Stimulated activated CD8-positive, alpha-beta memory T cell treated with anti-CD3 and anti-CD28 coated beads, Interleukin-4, amount 100 ng/mL, for 1 hour (primary cell): ENCODE measurements at places on chromosomes 7 and 10.

DNA sequence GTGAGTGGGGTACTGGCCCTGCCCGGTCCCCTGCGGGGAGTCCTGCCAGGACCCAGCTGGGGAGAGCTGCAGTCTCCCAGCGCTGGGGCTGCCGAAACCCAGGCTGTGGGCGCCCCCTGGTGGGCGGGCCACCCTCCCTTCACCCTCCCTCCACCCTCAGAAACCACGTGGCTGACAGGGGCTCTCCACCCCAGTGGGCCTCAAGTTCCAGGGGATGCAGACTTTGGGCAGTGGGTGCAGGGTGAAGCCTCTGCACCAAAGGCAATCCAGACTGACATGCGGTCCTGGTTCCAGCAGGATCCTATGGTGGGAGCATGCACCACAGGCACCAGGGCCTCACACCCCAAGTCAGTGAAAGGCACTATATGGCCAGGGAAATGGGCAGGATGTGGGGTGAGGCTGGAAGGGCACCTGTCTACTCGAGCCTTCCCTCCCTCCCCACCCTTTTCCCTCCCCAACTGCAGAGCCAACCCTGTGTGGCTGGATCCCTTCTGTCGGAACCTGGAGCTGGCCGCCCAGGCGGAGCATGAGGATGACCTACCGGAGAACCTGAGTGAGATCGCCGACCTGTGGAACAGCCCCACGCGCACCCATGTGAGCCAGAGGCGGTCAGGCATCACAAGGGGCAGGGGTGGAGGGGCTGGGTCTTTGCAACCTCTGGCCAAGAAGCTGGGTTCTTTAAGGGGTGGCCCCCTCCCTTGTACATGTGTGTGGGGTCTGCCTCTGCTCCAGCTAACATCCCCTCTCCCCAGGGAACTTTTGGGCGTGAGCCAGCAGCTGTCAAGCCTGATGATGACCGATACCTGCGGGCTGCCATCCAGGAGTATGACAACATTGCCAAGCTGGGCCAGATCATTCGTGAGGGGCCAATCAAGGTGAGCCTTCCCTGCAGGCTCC is 38.8 kb downstream of the PSAP start:
- peak; percentile 66 for DNase-seq

GRCh38 chr10:15469111-15469510 is 98.0 kb upstream of the FAM171A1 start:
- DNase-seq: no peak

DNA sequence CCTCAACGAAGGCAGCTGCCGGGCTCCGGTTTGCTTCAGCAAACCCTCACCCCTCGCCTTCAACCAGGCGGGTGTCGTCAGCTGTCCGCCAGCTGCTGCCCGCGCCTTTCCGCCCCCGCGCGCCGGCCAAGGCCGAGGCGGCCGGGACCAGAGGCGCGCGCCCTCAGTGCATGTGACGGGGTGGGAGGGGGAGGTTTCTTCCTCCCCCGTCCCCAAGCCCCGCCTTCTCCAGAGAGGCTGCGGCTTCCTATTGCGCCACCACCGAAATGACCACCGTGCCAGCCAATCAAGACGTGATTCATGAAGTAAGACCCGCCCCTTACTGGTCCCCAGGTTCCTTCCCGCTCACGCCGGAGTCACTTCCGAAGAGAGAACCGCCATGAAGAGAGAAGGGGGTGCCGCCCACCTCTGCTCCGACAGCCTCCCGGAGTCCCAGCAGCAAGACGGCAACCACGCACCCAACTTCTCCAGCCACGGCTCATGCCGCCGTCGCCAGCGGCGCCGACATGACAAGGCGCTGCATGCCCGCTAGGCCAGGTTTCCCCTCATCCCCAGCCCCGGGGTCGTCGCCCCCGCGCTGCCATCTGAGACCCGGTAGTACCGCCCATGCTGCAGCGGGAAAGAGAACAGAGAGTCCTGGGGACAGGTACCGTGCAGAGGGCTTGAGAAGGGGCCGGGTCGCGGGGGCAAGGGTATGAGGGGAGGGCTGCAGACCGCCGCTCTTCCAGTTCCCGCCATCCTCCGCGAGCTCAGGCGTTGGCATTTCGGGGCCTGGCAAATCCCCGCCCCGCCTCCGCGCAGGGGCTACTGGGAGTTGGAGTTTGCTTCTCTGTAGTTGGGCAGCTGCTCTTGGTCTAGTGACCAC is at the start of gene SLF2:
Gene SLF2, plus strand, starts transcription at position 359 of the 865 bp plus-strand sequence. Its CDS starts 148 bp downstream, at position 507.
- peak; percentile 75 for DNase-seq

- DNase-seq: no peak
Measured at GRCh38 chr7:103793614-103794013, 195.8 kb downstream of the RELN start.

- DNase-seq: no peak
Measured at GRCh38 chr10:37535459-37536246, 321.8 kb downstream of the ZNF248 start.

DNA sequence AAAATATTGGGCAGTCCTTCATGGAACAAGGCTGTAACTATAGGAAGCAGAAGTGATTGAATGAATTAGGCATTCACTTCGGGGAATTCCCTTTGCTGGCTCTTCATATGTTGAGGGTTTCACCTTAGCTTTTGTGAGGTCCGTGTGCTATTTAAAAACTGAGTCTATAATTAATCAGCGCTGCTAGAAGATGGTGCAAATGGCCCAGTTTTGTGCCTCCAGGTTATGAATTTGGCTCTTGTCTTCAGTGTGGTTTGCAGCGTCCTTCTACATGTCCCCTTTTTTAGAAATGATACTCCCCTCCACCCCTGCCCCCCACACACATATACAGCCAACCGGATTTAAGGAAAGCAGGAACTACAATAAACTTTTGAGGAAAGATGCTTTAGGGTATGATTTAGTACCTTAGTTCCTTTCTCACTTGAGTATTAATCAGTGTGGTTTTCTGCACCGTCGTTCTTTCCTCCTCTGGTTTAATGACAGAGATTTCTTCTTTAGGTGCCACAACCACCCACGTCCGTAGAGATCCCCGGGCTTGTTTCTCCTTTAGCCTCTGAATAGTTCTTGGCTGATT is 110.6 kb upstream of the SAMD8 start:
- no peak for DNase-seq

DNA sequence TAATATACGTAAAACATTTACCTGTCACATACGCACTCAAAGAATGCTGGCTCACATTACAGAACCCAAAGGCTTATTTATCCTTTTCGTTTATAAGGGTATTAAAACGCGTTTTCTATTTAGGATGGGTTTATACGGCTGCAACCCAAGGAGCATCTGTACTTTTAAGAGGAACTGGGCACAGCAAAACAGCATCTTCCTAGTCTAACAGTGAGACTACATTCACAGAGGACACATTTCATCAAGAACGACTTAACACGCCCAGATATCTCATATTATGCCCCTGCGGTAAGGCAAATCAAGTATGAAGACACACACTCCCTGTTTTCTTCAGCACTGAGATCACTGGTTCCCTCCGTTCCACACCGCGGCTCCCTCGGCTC is 533 bp upstream of the DMTF1 start:
- DNase-seq: no peak

- DNase-seq: no peak
Measured at GRCh38 chr10:1499359-1499957, 237.9 kb downstream of the ADARB2 start.

DNA sequence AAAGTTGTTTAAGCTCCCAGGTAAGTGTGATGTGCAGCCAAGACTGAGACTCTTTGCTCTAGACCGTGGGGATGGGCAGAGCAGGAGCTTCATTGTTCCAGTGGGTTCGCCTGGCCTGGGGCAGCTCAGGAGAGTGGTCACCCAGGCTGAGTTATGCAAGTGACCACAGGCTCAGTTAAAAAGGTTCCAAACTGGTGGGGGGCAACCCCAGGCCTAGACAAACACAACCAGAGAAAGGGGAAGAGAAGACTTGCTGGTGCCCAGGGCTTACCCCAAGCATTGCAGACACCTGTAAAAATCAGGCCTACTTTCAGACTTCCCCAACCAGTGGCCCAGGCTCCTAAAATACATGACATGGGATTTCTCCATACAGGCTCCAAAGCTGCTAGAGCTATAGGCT is 21.6 kb downstream of the CREB3L2 start:
- no peak for DNase-seq

DNA sequence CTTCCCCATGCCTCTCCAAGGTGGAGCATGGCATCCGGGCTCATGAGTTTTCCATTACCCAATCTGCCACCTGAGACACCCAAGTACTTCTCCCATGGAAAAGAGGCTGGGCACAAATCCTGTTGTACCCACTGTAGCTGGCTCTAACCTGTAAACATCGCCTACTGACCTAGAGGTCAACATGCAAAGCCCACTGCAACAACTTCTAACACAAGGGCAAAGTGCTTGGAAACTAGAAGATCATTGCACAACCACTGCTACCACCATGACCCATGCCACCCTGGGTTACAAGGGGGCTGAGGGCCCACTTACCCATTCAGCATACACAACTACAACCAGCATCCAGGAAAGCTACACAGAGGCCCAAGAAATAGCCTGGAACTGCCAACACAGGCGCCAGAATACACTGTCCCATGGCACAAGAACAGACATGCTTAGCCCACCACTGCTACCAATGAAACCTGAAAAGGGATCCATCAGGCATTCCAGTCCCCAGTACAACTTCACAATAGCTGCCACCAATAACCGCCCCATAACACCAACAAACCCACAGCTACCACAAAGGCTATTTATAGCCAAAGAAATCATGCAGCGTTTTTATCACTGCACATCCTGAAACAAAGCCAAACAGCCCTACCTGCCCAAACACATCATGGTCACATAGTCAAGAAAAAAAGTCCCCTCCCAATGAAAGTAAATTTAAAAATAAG is 63.4 kb downstream of the RNF32 start:
- DNase-seq: no peak

DNA sequence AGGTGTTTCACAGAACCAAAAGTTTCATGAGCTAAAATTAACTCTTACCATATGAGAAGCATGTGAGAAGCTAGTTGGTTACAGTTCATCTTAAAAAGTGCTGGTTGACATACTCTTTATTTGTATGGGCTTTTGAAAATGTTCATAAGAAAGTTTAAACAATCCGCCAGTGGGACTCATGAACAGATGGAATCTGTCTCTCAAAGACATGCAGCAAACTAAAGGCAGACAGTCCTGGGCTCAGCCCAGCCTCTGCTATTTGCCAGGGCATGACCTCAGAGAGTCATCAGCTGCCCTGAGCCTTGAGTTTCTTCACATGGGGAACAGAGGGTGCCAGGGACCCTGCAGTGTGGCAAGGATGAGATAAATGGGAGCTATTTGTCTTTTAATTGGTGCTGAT is 3.2 kb downstream of the PYROXD2 start:
- no peak for DNase-seq

DNA sequence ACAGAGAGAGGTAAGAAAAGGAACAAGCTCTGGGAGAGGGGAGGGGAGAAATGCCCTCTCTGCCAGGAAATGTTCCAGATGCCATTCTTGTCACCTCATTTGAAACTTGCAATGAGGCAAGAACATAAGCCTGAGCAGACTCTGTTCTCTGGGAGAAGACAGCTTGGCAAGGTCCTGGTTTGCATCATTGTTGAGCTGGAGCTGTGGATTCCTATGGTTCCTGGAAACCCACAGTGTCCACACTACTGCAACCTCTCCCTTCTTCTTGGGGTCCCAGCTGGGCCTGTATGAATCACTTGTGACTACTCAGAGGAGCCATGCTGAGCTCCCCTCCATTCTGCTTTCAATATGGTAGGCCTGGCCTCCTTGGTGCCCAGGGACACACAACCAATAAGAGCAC is 60.8 kb upstream of the HECTD2 start:
- no peak for DNase-seq

DNA sequence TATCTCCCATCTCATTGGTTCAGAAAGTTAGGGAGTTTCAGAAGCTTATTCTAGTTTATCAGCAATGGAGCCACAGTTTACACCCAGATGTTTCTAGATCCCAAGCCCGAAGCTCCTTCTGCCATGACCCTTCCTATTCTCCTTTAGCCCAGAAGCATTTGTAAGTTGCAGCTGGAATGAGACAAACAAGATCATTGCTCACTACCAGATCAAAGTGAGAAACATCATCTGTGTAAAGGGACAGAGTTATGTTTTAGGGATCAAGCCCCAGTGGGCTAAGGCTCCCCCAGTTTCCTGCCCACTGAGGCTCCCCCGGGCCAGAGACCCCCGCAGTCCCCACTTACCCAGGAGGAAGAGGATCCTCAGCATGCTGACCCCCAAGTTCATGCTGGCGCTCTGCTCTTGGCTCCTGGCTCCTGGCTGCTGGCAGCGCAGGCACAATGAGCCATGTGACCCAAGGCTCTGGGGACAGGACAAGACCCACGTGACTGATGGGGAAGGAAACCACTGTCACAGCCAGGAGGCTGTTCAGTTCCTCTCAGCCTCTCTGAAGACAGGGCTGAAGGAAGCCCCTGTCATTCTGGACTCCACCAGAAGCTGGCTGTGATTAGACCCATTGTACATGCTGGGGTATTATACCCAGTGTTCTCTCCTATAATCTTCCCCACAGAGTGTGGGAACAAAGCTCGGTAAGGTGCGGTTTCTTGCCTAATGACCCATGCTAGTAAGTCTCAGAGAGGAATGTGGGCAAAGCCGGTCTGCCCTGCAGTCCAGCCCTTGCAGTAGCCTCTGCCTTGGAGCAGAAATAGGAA is at the start of gene TMEM273:
Gene TMEM273, minus strand, starts transcription at position 442 of the 812 bp plus-strand sequence. Its CDS starts 55 bp downstream, at position 387.
- no peak for DNase-seq

DNA sequence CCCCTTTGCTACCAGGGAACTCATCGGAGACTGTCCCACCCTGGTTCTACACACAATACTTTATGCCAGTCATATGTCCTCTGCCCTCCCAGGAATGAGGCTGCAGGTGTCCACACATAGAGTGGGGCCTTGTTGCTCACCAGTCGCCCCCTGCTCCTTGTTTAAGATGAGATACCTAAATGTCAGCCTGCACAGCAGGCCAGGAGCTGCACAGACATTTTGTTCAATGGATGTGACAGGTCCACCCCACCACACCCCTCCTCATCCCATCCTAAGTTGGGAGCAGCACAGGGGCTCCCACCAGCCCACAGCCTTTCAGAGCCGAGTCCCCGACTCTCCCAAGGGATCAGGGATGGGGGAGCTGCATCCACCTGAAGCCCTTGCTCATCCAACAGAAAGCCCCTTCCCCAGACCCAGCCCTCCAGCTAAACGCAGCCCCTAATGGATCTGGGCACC is 6.2 kb upstream of the GRID1 start:
- DNase-seq: no peak

GRCh38 chr7:1241603-1242255 is 9.1 kb downstream of the UNCX start:
- no peak for DNase-seq

- DNase-seq: no peak
Measured at GRCh38 chr7:48710995-48711394, 213.4 kb upstream of the CDC14C start.
